ENCODE measurements at places on chromosomes 3 and 15.

DNA sequence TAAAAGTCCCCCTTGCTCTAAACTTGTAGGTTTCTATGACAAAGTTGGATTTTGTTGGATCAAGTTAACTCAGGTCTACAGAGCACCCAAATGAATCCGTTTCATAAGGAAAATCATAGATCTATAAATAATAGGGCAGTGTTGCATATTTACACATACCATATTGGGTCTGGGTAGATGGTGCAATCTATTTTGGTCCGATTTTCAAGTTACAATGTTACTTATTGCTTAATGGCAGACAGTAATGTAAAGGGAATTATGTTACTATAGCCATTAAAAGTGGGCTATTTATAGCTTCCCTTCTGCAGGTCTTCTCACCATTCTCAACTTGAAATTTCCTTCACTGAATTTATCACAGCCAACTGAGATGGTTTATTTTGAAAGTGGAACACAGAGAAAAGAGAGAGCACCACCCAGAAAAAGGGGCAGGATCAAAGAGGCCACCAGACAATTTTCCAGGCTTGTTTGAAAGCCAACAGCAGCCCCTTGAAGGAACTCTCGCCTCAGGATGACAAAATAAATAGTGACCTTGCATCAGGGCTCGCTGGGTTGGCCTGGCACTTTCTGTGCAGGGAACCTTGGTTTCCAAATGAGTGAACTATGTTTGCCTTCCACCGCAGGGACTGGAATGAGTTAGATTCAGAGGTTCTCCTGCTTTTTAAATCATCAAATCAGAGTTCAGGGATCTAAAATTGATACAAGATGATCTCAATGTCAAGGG lies 260.2 kb upstream of the HES1 start:
- H3K4me1 ChIP-seq: peaks cover 5% of the 10 kb centered on the region
- H3K4me3 ChIP-seq: no peak overlapping the region
- no peaks in the 10 kb centered on the region for H3K27me3 ChIP-seq
- no peak for DNase-seq
- no peak overlapping the region for H3K27ac ChIP-seq
- no peaks in the 10 kb centered on the region for H3K36me3 ChIP-seq

- no peak for DNase-seq
- no peaks in the 10 kb centered on the region for H3K27me3 ChIP-seq
- no peak overlapping the region for H3K4me3 ChIP-seq
- no peaks in the 10 kb centered on the region for H3K36me3 ChIP-seq
- no peak overlapping the region for H3K27ac ChIP-seq
These were observed 9.1 kb upstream of the ARHGEF3 start for GRCh38 chr3:56810577-56811545.

DNA sequence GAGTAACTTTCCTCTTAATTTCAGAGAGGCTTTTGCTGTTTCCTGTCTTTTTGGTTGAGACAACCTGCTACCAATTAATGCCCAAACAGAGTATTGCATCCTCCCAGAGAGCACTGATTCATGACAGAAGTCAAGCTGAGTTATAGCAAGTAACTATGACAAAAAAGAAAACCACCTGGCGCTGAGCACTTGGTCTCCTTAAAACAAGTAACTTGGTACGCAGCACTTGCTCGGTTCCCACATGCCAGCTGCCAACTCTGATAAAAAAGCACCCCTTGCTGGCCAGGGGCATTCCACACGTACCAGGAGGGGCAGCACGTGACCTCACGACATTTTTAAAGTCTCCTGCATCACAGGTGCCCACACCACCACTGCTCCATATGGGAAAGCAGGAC lies 13.5 kb upstream of the MYO5C start:
- no peak overlapping the region for H3K4me3 ChIP-seq
- no peaks in the 10 kb centered on the region for H3K36me3 ChIP-seq
- H3K27me3 ChIP-seq: no peaks in the 10 kb centered on the region
- H3K27ac ChIP-seq: no peak overlapping the region

DNA sequence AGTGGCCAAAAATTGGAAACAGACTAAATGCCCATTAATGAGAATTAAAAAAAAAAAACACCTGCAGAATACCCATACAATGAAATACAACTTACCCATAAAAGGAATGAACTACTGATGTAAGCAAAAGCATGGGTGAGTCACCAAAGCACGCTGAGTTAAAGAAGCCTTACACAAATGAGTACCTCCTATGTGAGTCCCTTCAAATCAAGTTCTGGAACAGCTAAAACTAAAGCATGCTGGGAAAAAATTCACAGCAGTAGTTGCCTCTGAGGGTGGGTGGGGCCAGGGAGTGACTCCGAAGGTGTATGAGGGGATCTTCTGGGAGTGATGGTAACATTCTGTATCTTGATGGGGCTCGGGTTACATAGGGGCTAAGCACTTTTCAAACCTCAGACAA lies 11.4 kb downstream of the MYO5C start:
- H3K4me1 ChIP-seq: no peaks in the 10 kb centered on the region
- H3K27ac ChIP-seq: no peak overlapping the region
- H3K4me3 ChIP-seq: no peak overlapping the region
- H3K27me3 ChIP-seq: no peaks in the 10 kb centered on the region
- H3K36me3 ChIP-seq: no peaks in the 10 kb centered on the region

DNA sequence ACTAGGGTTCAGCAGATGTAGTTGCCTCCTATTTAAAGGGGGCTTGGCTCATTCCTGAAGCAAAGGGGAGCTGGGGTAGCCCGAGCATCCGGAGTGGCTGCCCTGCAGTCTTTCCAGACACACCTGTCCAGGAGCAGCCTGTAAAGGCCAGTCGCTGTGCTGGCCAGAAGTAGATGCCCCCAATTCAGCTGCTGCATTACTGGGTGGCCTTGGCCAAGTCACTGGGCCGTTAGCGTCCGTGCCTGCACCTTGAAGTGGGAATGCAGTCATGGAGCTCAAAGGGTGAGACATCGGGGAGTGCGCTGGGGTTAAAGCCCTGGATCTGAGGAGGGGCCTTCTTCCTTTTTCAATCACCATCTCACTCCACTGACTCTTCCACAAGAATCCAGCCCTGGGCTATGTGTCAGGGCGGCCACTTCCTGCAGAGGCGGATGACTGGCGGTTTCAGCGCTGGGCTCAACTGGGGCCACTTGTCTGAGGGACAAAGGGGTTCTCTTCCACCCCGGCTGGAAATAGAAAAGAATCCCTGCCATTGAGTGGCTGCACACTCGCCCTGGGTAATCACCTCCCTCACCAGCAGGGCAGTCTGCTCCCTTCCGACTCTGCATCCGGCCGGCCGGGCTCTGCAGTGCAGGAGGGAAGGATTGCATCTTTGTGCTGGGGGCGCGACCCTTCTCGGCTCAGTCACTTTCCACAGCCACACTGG lies 11.8 kb downstream of the ALDH1A3 start:
- DNase-seq: no peak
- H3K27me3 ChIP-seq: no peaks in the 10 kb centered on the region
- H3K36me3 ChIP-seq: no peaks in the 10 kb centered on the region
- no peak overlapping the region for H3K27ac ChIP-seq

DNA sequence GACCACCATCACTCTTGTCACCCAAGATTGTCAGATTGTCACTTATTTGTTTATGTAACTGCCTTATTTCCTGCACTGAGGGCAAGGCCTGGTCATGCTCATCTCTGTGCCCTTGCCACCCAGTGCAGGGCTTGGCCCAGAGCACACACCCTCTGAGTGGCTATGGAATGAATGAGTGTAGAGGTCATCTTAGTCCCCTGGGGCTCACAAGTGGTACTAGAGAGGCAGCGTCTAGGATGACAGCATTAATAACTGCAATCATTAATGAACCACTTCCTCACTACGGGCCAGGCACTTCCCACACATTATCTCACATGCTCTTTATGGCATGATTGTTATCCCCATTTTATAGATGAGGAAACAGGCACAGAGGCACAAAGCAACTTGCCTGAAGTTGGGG lies 117.0 kb downstream of the SMAD6 start:
- H3K36me3 ChIP-seq: no peaks in the 10 kb centered on the region
- DNase-seq: no peak
- H3K27ac ChIP-seq: no peak overlapping the region
- H3K4me3 ChIP-seq: no peak overlapping the region
- peaks cover 3% of the 10 kb centered on the region for H3K4me1 ChIP-seq

DNA sequence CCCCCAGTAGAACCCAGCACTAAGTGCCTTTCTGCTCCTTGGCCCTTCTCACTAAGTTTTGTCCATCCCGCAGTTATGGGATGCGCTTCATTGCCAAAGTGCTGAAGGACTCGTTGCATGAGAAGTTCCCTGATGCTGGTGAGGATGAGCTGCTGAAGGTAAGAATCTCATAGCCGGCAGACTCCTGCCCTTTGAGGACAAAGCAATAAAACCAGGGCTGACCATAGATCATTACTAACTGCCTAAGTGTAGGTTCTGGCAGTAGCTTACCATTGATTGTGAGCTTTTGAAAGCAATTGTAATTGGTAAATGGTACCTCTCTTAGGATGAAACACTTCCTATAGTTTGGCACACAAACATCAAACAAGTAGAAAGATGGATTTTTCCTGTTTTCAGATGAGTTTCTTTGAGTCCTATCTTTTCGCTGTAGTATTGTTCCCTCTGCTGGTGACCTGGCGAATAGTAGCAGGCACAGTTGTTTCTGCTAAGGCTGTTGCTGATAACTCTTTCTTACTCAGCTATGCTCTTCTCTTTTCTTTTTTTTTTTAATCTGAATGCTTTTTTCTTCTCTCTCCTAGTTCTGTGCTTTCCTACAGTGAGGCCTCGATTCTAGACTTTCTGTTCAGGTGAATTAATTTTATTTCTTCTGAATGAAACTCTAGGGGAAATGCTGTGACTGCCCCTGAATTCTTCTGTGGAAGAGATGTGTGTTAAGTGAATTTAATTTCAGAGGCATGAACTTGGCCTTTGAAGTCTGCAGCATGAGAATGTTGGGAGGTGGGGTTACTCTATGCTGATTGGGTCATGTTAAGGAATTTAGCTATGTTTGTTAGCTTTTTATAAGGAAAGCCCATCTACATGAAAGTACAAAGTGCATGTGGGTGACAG lies 47.4 kb upstream of the CRTC3 start:
- no peaks in the 10 kb centered on the region for H3K36me3 ChIP-seq
- peak; percentile 37 for DNase-seq
- H3K27me3 ChIP-seq: no peaks in the 10 kb centered on the region
- H3K4me1 ChIP-seq: no peaks in the 10 kb centered on the region
- no peak overlapping the region for H3K27ac ChIP-seq
- H3K4me3 ChIP-seq: no peak overlapping the region

DNA sequence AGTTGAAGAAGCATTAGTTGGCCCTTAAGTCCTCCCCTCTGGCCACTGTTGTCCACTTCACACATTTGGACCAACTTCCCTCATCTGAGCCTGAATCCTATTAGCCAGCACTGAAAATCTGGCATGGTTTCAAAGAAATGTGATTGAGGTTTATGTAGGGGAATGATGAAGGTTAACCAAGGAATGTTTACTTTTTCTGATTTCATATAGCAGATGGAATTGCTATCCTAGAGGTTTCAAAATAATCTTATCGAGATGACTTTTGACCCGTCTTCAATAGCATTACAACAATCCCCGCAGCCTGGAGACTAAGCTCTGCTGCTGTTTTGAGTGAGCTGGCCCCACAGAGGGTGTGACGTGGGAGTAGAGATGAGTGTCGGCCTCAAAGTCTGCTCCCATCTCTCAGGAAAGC lies 200.8 kb upstream of the IL12A start:
- no peaks in the 10 kb centered on the region for H3K27me3 ChIP-seq
- H3K4me3 ChIP-seq: no peak overlapping the region
- no peak for DNase-seq

Measured in ovary (tissue), 10 donors.